ENCODE measurements at places on chromosomes 13 and 19.

DNA sequence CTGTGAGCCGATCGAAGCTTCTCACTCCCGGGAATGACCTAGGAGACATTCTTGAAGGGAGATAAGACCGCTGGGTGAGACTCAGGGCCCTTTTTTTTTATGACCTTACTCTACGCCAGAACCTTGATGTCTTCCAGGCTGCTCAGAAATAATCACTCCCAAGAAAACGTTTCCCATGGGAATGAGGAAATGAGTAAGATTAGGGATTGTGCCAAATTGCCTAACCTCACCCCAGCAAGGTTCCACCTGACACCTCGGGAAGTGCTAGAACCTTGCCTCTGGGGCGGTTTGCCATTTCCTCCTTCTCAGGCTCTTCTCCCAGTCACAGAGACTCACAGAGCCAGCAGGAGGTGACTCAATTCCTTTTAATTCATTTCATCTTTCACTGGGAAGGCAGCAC, 2.3 kb downstream of the SLC46A3 start:
- DNase-seq = no peak

DNA sequence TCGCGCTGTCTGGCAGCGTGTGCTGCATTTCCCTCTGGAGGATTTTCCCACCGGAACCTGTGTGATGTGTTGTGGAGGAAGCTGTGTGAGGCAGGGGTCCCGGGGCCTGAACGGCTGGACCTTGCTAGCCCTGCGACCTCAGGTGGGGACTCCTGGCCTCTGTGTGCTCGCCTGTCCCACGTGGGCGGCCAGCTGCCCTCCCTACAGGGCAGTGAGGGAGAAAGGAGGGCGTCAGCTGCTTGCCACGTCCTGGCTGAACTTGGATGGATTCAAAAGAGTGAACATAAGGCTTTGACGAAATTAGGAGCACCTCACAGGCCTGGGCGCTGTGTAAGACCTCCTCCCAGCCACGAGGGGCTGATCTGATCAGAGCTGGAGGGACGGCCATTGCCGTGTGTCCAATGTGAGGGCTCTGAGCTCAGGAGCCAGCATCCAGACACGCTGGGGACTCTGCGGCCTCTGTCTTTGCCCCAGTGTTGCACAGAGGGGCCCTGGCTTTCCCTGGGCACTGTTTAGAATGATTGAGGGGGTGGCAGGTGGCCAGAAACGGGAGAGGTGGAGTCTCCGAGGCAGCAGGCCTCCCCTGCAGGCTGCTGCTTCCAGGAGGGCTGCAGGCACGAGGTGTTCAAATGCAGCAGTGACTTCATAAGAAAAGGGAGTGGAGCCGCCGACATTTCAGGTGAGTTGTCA, 13.0 kb downstream of the TFDP1 start:
- no peak for DNase-seq

GRCh38 chr13:29369060-29369743, 226.3 kb downstream of the SLC7A1 start:
- peak; percentile 32 for DNase-seq

- DNase-seq = peak; percentile 17
Observed at GRCh38 chr19:57559008-57559403, 657 bp downstream of the ZNF550 start.

- peak; percentile 18 for DNase-seq
Observed at GRCh38 chr13:35718084-35718483, 241.6 kb upstream of the MAB21L1 start.

- DNase-seq = no peak
Observed at GRCh38 chr19:41206926-41207750, 11.9 kb upstream of the AXL start.

Measured in HEK293T (cell line).